ENCODE measurements at places on chromosomes 4 and X.
A peak's percentile ranks its signal among the peaks of the same experiment; 100 is the strongest.

DNA sequence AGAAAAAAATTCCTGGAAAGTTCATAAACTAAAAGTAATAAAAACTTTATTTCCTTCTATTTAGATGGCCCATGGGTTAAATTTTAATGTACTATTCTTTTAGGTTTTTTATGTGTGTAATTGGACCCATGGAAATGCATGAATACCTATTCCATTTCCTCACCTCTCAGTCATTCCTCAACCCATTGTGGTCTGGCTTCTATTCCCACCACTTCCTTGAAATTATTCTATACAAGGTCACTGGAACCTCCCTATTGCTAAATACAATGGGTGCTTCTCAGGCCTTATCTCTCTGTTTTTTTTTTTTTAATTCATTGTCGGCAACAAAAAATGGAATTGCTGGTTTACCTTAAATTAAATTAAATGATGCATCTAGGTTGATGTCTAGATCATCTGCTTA is 17.2 kb downstream of the SLC39A8 start:
- ATAC-seq, result no peak

DNA sequence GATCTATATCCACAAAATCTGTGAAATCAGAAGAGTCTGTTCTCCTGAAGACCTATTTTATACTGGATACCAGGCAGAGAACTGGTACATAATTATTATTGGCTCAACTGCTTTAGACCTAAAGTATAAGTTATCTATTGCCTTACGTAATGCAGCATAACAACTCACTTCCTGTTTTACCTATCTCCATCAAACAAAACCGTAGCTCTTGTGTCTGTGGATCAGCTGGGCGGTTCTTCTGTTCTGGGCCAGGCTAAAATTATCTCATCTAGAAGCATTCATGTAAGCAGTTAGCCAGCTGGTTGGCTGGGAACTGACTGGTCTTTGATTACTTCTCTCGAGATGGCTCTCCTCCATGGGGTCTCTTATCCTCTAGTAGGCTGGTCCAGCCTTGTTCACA is 57.8 kb downstream of the PPP1R2C start:
- ATAC-seq, result no peak

DNA sequence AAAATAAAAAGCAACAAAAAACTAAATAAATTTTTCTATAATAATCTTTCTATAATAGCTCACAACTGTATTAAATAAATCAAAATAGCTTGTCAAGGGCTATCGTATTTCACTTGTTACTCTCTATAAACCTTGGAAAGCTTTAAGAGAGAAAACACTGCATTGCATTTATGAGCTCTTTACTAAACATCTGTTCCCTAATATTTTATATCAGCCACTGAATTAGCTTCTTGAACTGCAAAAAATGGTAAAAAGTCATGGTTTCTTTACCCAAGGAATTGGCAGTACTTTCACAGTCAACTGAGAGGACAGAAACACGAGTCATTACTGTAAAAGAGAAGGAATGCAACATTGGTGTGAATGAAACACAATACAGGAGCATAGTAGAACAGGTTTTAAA is 671.2 kb downstream of the PCDH18 start:
- no peak for ATAC-seq

DNA sequence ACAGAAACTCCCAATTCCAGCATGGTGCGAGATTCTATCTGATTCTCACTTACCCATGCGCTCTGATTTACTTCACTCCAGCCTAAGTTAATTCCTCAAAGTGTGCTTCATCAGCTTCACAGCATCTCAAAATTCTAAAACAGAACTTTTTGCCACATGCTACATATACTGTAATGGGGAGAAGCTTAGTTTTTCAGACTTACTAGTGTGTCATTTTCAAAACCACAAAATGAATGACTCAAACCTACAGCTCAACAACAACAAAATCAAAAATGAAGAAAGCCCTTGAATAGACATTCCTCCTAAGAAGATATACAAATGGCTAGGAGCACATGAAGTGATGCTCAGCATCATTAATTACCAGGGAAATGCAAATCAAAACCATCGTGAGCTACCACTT is 14.9 kb downstream of the IRF2 start:
- no peak for ATAC-seq

DNA sequence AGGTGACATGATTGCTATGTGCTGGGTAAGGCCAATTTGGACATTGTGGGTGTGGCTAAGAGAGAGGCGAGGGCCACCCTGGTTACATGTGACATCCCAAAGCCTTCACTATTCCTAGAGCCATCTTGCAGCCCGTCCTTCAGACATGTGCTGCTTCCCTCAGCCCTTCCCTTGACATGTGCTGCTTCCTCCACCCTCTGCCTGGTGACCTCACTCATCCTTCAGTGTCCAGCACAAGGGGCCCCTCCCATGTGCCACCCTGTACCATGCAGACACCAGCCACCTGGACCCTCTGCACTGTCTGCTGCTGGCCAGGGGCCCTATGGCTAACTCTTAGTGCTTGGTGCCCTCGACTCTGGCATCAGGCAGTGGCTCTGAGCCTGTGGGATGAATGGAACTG is 27.4 kb downstream of the ADRA2C start:
- ATAC-seq, result no peak

- no peak for ATAC-seq
Measured at GRCh38 chr4:54475546-54475945, 182.2 kb upstream of the KIT start.

- peak; percentile 63 for ATAC-seq
Measured at GRCh38 chr4:139665690-139666529, at the start of gene MGST2. TSS of gene MGST2 (plus strand) at chr4:139665819. CDS start at chr4:139666020, 201 bp downstream.

DNA sequence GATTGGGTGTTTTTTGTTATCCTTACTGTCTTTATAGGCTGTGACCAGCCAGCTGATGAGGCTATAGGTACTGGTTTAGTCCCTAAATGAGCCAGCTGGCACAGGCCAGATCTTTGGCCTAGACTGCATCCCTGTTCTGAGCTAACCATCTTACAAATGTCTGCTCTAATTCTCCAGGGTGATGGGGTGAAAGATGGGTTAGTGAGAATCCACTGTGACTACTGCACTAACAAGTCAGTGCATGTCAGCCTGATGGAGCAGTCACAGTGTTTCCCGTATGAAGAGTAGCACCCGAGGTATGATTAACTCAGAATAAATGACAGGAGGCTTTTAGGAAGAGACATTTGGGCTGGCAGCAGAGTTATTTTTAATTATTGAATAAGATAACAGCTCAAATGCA is 181.0 kb downstream of the DCTD start:
- ATAC-seq, result no peak

DNA sequence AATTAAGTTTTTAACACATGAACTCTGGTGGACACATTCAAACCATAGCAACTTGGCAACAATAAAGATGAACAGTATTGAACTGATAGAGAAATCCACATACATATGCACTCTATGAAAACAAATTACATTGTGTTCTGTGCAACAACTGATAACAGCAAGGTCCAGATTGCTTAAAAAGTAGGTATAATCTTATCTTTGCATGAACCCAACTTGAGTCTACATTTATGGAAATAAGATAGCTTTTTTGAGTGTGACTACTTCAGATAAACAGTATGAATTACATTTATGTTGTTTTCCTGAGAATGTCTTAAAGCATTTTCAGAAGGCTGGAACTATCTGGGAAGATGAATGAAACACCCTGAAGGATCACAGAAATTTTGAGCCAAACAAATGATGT is 212.6 kb upstream of the GK2 start:
- ATAC-seq, result no peak
